ENCODE measurements at places on chromosomes 13 and 19. TPM values are rescaled to one million over a fixed set of nuclear protein-coding genes. Genes with fewer than 3 reads are reported as not detected.

GRCh38 chr13:94550062-94550738 lies 45.8 kb downstream of the TGDS start:
- DNase-seq: no peak

DNA sequence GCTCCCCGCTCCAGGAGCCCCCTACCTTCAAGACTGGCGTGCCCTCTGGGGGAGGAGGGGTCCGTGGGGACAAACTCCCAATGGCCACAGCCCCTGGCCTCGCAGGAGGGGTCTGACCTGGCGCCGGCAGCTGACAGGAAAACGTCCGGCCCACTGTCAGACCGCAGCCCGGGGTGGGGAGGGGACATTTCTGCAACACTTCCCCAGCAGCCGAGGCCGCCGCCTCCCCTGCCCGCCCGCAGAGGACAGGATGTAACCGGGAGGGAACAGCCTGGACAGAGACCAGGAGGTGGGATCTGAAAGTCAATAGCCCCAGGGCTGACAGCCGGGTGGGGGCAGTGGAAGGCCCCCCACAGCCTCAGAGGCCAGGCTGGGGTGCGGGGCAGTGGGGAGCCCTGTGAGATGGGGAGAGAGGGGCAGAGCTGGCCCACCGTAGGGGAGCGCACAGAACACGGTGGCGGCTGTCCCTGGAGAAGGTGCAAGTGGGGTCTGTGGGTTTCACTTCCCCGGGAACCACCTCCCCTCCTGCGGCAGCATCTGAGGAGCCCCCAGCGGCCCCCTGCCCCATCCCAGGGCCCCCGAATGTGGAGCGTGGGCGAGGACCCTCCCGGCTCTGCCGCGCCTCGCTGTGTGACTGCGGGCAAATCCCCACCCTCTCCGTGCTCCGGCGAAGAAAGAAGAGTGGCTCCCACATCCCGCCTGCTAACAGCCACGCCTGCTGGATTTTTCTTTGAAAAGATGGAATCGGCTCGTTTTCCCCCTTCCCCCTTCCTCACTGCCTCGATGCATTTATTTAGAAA lies at the start of gene PEAK3:
PEAK3 (minus strand) TSS at position 114 of the 800 bp plus-strand sequence. CDS start 1,244 bp downstream, outside the sequence.
- no peak for DNase-seq

GRCh38 chr13:46995874-46996273 lies 99.0 kb upstream of the HTR2A start:
- DNase-seq: no peak

- DNase-seq: peak; percentile 93
Measured at GRCh38 chr19:50204811-50205675, 1.6 kb downstream of the MYH14 start.

- peak; percentile 7 for DNase-seq
Measured at GRCh38 chr13:113367020-113367560, 3.2 kb upstream of the GRTP1 start.

DNA sequence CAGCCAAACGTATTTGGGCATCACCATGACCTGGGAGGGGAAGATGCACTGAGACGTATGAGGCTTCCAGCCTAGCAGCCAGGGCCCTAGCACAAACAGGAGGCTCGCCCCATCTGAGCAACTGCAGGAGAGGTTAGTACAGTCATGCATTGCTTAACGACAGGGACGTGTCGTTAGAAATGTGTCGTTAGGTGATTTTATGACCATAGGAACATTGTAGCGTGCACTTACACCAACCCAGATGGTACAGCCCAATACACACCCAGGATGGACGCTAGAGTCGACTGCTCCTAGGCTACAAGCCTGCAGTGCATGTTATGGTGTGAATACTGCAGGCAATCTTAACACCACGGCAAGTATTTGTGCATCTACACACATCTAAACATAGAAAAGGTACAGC lies 9.3 kb downstream of the CD177 start:
- DNase-seq: no peak

GRCh38 chr19:36719687-36720556 lies 32.5 kb downstream of the ZNF567 start:
- no peak for DNase-seq

- DNase-seq: peak; percentile 64
Measured at GRCh38 chr19:49546825-49547565, 19.2 kb downstream of the RCN3 start.

DNA sequence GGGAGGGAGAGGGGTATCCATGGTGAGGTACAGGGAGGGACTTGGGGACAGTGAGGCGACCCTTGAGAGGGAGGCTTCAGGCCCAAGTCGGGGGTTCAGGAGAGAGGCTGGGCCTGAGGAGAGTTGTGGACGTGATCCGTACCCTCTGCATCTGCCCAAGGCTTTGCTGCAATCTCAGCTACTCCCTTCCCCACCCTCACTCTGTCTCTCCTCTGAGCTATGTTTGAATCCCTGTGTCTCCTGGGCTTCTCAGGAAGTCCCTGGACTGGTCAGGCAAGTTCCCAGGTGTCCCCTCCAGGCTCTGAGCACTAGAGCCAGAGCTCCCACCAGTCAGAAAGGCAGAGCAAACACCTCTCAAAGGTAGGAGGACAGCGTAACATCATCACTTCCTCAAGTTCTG lies 1.8 kb downstream of the LIN37 start:
- no peak for DNase-seq

DNA sequence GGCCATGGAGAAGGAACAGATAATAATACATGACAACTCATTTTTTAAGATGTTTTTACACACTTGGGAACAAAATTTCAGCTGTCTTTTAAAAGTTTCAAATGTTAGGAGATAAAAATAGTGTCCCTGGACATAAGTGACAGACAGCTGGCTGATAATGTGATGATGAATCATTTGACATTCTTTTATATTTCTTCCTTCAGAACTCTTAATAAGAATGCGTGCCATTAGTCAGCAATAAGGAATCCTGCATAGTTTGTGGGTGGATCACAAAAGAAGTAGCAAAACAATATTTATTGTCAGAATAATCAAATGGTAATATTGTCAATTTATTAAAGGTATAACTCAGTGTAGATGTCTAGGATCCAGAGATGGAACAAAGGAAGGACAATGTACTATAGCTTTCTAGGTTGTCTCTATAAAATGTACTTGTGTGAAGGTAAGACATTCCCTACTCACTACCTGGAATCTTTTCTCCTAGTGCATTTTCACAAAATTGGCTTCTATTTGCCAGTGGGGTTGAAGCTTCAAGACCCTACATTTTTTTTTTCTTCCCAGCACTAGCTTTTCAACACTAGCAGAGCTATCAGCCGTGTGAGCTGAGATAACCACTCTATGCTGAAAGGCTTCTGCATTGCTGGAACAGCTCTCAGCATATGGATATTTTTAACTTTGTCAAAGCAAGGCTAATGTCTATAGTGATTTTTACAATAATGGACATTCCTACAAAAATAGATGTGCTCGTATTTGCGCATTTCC lies 175.6 kb upstream of the SLITRK6 start:
- no peak for DNase-seq

GRCh38 chr13:94674609-94675348 lies 37.6 kb downstream of the SOX21 start:
- peak; percentile 55 for DNase-seq

DNA sequence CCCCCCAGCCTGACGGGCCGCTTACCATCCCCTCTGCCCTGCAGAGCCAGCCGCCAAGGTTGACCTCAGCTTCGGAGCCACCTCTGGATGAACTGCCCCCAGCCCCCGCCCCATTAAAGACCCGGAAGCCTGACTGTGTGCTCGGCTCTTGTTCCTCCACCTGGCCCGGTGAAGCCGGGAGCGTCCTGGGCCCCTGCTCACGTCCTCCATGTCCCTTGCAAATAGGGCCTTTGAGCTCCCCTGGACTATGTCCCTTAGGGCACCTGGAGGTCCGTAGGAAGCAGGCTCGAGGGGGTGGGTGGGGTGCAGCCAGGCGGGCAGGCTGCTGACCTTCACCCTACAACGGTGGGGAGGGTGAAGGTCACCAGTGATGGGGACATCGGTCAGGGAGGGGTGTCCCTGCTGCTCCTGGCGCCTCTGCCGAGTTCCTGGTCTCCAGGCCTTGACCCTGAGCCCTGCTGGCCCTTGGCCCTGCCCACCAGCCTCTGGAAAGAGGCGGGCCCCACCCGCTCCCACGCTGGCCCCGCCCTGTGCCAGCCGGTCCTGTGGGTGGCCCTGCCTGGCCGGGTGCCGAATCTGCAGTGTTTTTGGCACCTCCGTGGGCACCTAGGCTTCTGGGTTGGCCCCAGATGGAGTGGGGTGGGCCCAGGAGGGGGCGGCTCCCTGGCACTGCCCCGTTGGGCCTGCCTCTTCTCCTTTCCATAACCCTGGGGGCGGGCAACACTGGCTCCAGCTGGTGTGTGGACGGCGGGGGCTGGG lies 3.3 kb downstream of the ATP5F1D start:
- no peak for DNase-seq

DNA sequence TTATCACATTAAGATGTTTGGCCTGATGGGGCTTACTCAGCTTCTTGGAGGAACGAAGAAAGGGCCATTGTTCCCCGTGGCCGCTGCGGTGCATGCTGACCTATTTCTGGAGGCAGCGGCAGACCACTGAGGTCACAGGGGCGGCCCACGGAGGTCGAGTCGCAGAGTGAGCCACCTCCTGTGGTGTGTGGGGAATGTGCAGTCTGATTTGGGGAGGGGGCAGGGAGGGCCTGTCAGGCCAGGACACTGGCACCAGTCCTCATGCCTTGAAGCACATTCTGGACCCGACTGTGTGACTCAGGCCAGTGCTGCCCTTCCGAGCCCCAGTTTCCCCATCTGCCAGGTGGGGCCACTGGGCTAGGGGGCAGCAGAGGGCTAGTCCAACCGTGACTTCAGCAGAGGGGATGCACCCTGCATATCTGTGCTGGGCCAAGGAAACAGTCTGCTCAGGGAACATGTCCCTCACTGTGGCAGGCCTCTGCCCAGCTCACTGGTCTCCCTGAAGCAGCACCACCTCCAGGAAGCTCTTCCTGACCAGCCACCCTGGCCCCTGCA lies 6.3 kb downstream of the SLC7A10 start:
- DNase-seq: no peak

GRCh38 chr13:78160793-78161192 lies 242.2 kb upstream of the EDNRB start:
- no peak for DNase-seq

GRCh38 chr13:41458761-41459431 lies 1.5 kb downstream of the RGCC start:
- DNase-seq: no peak

DNA sequence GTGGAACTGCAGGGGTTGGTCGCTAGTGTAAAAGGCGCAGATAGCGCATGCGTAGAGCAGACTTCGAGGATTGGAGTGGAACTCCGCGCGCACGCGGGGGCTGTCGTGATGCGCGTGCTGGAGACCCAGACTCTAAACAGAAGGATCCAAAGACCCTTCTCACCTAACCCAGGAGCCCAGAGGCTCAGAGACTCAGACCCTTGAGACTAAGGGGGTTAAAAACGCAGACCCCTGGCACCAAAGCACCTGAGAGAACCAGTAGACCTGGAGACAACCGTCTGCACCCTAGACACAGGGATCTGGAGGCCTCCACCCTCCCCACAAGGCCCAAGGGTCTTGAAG lies 567 bp upstream of the CTU1 start:
- DNase-seq: no peak

- DNase-seq: peak; percentile 71
Measured at GRCh38 chr19:38514812-38515633, 81.5 kb downstream of the RYR1 start.

DNA sequence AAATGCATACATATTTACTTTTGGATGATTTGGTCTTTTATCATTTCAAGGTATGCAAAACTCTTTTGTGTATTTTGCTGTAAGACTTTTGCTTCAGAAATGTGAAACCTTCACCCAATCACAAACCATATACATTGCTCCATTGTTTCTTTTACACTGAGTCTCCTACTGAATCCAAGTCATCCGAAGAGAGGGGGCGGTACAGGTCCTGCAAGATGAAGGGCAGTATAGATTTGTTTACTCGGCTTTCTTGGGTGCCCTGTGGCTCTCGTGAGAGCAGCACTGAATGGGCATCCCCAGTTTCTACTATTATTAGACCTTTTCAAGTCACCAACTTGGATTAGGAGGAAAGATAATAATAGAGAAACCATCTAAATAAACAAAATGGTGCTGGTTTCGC lies 280.6 kb downstream of the DCLK1 start:
- no peak for DNase-seq

DNA sequence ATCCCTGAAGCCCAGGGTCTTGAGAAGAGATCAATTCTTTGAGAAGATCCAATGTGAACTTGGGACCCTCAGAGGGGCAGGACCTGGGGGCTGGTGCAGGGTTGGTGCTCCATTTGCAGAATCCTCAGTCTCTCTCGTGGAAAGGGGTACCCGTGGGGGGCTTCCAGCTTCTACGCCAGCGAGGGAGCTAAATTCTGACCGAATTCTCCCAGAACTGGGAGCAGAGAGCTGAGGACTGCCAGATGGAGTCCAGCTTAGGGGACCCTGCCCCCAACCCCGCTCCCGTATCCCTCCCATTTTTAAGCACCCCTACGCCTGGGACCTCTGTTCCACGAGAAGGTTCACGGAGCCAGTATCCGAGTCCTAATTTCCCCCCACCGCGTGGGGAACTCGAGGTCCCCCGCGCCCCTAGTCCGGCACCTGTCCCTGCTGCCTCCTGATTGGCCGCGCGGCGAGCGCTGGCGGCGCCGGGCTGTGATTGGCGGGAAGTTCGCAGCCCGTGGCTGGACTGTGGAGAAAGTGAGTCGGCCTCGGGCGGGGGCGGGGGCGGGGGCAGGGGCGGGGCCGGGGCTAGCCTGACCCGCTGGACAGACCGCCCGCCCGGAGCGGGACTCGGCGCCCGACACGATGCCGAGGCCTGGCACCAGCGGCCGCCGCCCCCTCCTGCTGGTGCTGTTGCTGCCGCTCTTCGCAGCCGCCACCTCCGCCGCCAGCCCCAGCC lies 4.4 kb upstream of the LTBP4 start:
- no peak for DNase-seq

DNA sequence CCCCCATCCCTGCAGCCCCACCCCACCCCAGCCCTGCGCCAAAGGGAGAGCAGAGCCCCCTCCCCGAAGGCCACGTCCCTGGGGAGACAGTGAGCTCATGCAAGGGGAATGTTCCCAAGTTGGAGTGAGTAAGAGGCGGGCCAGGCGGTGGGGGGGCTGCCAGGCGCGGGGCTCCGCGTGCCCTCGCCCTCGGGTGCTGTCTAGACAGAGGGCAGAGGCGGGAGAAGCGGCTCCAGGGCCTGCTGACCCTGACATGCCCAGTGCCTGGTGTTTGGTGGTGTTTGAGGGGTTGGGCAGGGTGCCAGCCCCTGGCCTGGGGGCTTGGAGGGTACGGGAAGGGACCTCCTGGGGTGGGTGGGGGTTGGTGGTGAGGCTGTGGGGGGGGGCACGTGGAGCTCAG lies 1.0 kb downstream of the FSTL3 start:
- DNase-seq: no peak

ANGPTL4 gene
- total RNA-seq: 0.77 TPM

TBC1D4 gene
- 13.5 TPM for total RNA-seq

SLC25A41 gene
- 1.5 TPM for total RNA-seq

LRRC4B gene
- total RNA-seq: 1.0 TPM

SIGLEC8 gene
- not detected for total RNA-seq

ARL11 gene
- total RNA-seq: 0.10 TPM

TRIM28 gene
- total RNA-seq: 699 TPM

ZNF69 gene
- 36.0 TPM for total RNA-seq

TSHZ3 gene
- 15.5 TPM for total RNA-seq

CGB1 gene
- not detected for total RNA-seq
